ENCODE measurements at places on chromosomes 3 and 15.
A peak's percentile ranks its signal among the peaks of the same experiment; 100 is the strongest.

GRCh38 chr15:74635228-74635627 lies 19.6 kb downstream of the CLK3 start:
- DNase-seq: peak; percentile 62

DNA sequence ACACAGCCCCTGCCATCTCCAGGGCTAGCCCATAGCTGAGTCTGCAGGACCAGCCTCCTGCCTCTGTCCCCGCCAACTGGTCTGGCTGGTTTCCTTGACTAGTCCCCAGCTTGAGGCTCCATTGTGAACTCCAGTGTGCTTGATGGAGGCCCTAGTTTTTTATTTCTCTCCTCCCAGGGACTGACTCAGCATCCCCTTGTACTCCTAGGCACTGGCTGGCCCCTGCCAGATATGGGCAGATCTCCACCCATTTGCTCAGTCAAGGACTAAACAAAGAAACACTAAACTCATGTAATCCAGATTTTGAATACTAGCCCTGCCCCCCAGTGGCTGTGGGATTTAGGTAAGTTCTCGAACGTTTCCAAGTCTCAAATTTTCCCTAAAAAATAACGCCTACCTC lies 415.4 kb upstream of the RORA start:
- no peak for DNase-seq

GRCh38 chr3:186221760-186222378 lies 113.0 kb upstream of the ETV5 start:
- DNase-seq: no peak

GRCh38 chr3:78765671-78766485 lies 1001.9 kb downstream of the ROBO1 start:
- DNase-seq: peak; percentile 10

GRCh38 chr15:42911058-42911592 lies 9.5 kb downstream of the TTBK2 start:
- DNase-seq: no peak

GRCh38 chr3:30776186-30776815 lies 118.2 kb downstream of the GADL1 start:
- DNase-seq: no peak

- no peak for DNase-seq
These were observed 101.4 kb downstream of the TNIK start for GRCh38 chr3:171358881-171359198.

DNA sequence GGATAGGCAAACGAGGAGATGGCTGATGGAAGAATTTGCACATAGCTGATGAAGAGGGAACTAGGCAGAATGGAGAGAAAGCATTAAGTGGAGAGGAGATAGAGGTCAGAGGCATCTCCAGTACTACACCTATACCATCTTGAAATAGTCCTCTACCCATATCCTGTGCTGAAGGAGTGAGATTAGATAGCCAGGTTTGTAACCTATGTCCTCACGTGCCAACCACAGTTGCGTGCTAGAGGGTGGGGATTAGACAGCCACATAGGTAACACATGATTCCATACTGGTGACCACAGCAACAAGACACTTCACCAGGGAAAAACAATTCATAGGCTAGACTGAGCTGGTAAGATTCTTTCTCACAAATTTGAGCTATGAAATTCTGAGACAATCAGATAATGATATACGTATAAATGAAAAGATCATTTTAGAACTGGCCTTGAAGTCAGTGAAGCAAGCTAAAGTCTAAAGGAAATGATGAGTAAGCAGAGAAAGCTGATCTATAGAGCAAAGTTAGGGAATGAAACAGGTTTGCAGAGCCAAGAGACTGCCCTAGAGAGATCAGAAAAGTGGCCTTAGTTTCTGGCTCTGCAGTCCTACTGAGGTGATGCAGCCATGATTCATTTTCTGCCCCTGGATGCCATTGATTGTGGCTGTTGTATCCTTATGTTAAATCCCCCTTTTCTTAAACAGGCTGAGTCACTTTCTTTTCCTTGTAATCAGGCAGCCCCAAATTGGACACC lies 17.7 kb downstream of the MYNN start:
- DNase-seq: no peak

DNA sequence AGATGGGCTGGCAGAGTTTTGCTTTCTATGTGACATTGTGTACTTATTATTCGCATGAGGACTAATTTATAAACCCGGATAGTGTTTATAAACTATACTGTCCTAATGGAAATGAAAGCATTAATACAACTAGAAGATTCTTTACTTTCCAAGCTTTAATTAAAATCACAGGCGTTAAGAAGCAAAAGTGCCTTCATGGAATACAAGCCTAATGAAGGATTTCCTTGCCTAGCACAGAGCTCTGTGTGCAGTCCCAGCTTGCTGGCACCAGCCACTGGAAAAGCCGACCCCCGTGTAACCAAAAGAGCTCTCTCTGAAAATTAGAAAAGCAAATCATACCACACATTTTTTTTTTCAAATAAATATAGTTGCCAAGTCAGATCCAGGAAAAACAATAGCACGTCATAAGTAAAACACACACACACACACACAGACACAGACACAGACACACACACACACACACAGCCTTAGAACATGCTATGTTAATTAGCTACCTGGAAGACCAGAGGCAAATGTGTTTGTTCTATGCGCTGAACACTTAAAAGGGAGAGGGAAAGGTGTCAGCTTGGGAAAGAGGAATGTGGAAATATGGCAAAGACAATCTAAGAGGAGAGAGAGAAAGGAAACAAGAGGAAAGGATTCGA lies 1084.2 kb downstream of the TUSC7 start:
- DNase-seq: no peak

GRCh38 chr15:89378296-89379151 lies 43.9 kb upstream of the POLG start:
- DNase-seq: peak; percentile 69
